ENCODE measurements at places on chromosomes 6 and 20. TPM values are rescaled to one million over a fixed set of nuclear protein-coding genes. Genes with fewer than 3 reads are reported as not detected.

Gene SLC22A1
- total RNA-seq: 1.8 TPM

Gene CNBD2
- 5.7 TPM for total RNA-seq

Gene GPR6
- not detected for total RNA-seq

Gene DTNBP1
- 18.3 TPM for total RNA-seq

Gene COL9A3
- 0.42 TPM for total RNA-seq

Gene CAGE1
- total RNA-seq: 0.17 TPM

Gene HTR1E
- not detected for total RNA-seq

Gene OVOL2
- total RNA-seq: not detected

Gene TNXB
- total RNA-seq: 8.6 TPM

Gene PREX1
- total RNA-seq: 142 TPM

Gene ECT2L
- total RNA-seq: not detected

GRCh38 chr6:50853939-50854338, 35.3 kb downstream of the TFAP2B start:
- no peak for DNase-seq

GRCh38 chr6:72212686-72213085, 326.3 kb downstream of the RIMS1 start:
- DNase-seq: no peak

DNA sequence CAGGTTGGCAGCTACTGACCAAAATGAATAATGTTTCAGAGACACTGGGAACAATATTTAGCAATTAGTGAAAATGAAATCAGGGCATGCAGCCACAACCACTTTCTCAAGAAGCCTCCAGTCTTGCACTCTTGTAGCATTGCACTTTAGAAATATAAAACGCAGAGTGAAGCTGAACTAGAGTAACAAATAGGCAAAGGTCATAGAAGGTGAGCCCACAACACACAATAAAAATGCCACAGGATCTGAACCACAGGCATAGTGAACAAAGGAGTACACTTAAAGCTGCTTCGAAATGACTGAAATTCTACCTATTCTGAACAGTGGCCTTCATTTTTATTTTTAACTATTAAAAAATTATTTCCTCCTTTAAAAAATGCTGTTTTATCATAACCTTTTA, 25.0 kb downstream of the DDO start:
- no peak for DNase-seq

- DNase-seq: no peak
Measured at GRCh38 chr6:151765444-151765886, 42.0 kb upstream of the ESR1 start.

GRCh38 chr6:97405818-97406409, 122.9 kb upstream of the MMS22L start:
- no peak for DNase-seq

DNA sequence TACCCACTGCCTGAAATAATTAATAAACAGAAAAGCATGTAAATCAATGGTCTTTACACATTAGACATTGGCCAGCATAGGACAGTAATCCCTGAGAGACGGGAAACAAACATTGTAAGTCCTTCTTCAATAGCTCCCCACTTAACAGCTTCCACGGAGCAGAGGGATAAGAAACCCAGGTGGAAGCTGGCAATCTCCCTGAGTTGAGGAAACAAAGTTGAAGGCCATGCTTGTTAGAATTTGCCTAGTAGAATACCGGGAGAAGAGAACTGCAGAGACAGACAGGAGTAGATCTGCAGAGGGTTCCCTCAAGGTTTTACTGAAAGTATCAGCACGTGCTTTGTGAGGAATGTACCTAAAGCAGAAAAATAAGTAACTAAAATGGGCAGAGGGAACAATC, 33.9 kb downstream of the REV3L start:
- no peak for DNase-seq

GRCh38 chr6:26270903-26271667, 93.9 kb upstream of the BTN3A2 start:
- DNase-seq: peak; percentile 80

- DNase-seq: no peak
Measured at GRCh38 chr6:166610069-166610468, 17.0 kb downstream of the RPS6KA2 start.

DNA sequence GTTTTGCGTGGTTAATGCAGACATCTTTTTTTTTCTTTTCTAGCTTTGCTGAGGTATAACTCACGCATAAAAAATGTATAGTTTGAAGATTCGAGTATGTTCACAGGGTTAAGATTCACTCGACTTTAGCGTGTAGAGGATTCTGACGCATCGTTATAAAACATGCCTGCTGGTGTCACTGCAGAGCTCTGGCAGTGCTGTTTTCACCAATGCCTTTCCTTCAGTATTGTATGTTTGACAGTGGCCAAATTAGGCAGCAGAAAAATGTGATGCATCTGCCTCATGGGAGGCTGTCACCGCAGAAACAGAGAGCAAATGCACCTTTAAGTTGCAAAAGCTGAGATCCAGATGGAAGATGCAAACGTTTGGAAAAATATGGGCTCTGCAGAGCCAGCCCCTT, 18.0 kb upstream of the SIRPB2 start:
- no peak for DNase-seq

DNA sequence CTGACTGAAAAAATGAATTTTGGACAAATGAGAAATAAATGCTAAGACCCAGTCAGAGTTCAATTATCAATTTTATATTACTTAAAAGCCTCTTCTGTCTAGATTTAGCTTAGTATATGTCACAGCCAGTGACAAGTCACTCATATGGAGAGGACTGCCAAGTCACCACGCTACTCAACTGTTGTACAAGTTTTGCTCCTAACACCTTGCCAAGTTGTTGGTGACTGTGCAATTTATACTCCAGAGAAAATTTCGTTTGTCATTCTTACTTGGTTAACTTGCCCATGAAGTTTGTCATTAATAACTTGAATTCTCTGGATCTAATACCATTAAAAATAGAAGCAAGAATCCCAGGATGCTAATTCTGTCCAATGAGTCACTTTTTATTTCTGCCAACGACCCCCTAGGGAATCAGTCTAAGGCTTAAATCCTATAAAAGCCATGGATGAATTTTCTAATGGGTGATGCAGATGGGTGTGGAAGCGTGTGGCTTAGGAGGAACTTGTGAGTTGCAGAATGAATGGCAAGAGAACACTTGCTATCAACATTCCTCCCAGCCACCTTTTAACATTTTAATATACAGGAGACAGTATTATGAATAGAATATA, 30.4 kb upstream of the FBXO30 start:
- no peak for DNase-seq

DNA sequence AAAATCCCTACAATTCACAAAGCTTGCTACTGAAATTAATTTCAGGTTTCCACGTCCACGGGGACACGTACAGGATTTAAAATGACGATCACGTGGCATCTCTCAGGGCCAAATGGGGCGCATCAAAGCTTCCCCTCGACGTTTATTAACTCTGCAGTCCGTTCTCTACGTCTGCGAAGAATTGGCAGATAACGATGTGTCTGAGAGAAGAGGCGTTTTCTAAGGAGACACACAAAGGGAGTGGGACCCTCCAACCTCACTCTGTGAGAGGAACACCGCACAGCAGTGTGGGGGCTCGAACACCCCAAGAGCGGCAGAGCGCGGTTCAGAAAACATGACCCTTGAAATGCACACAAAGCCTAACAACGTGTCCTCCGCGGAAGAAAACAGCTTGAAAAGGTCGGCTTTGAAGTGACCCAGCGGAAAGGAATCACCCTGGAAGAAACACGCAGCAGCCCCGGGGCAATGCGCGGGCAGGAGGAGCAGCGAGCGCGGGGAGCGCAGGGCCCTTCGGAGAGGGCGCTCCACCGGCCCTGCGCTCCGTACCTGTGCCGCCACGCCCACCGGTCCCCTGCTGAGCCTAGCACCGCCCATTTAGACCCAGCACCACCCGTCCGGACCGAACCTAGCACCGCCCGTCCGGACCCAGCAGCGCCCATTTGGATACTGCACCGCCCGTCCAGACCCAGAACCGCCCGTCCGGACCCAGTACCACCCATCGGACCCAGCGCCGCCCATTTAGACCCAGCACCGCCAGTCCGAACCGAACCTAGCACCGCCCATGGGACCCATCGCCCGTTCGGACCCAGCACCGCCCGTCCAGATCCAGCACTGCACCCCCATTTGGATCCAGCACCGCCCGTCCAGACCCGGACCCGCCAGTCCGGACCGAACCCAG, 1.1 kb upstream of the AFDN start:
- peak; percentile 48 for DNase-seq

- DNase-seq: no peak
Measured at GRCh38 chr6:3782876-3783832, 31.6 kb upstream of the PXDC1 start.

DNA sequence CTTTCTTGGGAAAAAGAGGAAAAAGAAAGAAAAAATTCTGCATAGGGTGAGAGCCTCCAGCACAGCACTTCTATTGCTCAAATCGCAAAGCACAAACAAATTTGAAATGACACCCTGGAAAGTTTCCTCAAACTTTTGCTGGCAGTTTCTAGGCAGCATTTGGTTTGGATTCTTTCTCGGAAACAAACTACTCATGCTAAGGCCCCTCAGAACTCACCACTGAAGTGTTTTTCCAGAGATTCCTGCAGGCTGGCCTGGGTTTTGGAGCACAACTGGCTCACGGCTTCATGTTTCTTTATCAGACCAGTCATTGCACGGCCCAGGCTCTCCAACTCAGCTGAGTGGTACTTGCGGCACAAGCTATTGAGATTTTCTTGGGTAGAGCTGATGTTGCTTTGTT, 237.8 kb downstream of the SYNE1 start:
- no peak for DNase-seq

DNA sequence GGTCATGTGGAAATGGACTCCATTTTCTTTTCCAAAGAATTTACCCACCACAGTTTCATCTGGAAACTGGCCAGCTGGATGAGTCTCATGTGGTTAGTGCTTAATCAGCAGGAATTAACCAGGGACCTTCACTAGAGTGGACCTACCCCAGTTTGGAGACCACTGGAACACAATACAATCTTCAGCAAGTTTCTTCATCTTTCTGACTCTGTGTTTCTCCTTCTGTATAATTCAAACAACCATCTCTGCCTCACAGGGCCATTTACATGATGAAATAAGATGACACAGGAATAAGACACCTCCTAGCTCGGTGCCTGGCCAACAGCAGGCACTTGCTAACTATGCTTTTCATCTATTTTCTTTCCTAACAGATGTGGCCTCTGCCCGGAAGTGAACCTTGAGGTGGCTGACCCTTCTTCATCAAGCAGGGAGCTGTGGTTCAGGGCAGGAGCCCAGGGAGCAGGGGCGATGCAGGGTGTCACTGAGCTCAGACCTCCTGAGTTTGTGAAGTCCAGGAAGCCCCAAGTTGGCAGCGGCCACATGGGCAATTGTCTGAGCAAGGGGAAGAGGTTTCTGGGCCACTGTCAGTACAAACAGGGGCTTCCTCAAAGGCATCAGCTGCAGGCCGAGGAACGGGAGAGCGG, 98.8 kb downstream of the SOD2 start:
- DNase-seq: no peak
